ENCODE measurements at places on chromosomes 7 and 10.

GRCh38 chr7:80678707-80679106, 40.3 kb downstream of the CD36 start:
- no peak for DNase-seq

DNA sequence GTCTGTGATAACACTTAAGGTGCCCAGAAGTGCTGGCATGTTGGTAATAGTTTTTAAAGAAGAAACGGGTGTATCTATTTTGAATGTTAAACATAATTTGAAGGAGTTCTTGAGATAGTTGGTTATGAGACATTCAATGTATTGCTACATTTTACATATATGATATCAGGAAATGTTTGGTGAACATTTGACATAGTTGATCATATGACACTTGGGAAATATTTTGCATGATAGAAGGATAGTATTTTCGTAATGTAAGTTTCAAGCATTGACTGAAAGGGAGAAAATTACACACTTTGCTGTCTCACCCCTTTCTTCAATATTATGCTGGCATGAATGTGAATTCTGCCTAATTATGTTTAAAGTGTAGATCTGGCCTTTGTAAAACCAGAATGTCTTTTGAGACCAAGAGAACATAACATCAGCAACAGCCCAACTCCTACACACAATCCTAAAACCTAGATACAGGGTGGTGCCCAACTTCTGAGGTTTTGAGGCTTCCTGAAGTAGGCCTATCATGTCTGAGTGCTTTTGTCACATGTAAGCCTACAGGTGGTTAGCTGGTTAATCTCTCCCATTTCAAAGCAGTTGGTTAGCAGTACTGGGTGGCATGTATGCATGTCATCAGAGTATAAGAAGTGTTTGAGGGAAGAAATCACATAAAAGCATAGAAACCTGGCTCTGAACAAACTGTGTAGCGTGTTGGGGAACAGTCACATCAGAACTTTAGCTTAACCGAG, 2.1 kb downstream of the ADD3 start:
- DNase-seq = no peak

- DNase-seq = no peak
Measured at GRCh38 chr10:11245510-11245909, 227.8 kb downstream of the CELF2 start.

DNA sequence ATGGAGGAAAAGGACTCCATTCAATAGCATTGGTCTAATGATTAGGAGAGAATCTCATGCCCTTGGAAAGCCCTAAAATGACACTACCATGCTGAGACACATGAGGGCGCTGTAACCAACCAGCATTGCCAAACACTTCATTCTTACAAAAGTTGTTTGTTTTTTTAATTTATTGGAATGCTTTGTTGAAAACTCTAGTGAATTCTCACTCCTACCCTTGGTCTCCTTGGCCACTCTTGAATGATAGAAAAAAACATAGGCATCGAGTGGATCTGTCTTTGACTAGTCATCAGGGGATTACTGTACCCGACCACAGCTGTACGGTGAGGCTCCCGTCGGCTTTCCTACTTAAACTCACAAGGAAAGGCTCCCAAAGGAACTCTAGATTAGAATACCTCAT, 29.3 kb upstream of the ADD3 start:
- peak; percentile 70 for DNase-seq

DNA sequence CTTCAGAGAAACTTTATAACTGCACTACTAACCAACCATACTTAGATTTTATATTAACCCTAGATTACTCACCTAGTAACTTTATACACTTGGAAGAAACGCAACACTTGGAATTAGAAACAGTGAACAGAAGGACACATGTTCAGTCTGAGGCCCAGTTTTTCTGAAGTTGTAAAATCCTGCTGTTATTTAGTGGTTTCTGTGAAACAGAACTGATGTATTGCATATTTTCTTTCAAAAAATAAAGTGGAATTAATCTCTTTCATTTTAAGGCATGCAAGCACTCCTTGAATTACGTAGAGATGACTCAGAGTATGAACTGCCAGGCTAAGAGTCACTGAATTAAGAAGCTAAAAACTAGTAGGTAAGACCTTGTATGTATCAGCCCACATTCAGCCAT, 215.8 kb downstream of the SKAP2 start:
- DNase-seq = peak; percentile 6

GRCh38 chr10:110775406-110775805, 96.3 kb upstream of the PDCD4 start:
- no peak for DNase-seq

- no peak for DNase-seq
Measured at GRCh38 chr10:6813856-6814255, 233.8 kb upstream of the PRKCQ start.

GRCh38 chr10:106705681-106706100, 458.8 kb downstream of the SORCS1 start:
- peak; percentile 40 for DNase-seq

GRCh38 chr10:74924251-74924963, 98.0 kb downstream of the KAT6B start:
- DNase-seq = peak; percentile 89

- no peak for DNase-seq
Measured at GRCh38 chr10:93548376-93549071, 17.9 kb upstream of the FFAR4 start.

DNA sequence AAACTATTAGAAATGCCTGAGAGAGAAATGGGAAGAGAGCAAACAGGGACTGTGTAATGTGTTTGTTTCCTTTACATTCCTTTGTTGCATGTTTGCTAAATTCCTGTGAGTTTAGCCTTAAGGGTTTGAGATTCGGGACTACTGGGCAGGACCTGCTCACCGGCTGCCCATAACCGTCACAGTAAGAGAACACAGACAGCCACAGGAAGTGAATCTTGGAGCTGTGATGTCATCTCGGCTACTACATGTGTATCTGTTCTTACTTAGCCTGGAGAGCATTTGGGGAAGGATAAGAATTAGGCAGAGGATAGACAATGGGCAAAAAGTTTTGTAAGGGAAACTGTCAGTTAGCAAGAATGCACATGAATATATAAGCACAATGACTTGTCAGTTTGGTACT, 485.1 kb upstream of the KLF6 start:
- peak; percentile 51 for DNase-seq

DNA sequence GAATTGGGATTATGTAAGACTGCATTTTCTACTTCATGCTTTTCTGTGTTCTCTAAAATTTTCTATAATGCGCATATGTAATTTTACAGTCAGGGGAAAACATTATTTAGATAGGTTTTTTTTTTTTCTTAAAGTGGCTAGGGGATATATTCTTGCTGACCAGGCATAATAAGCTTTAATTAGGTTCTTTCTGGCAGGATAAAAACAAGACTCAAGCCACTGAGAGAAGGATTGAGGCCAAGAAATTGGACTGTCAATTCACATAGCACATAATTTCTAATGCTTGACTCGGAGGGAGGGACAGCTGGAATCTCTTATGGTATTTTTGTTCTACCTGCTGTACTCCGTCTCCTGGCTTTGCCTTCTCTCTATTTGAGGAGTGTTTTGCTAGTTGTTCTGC, 119.8 kb upstream of the NPVF start:
- DNase-seq = no peak

- DNase-seq = no peak
Measured at GRCh38 chr7:72310301-72310700, 101.8 kb downstream of the CALN1 start.

GRCh38 chr10:22500656-22501340, 155.5 kb downstream of the SPAG6 start:
- DNase-seq = no peak

DNA sequence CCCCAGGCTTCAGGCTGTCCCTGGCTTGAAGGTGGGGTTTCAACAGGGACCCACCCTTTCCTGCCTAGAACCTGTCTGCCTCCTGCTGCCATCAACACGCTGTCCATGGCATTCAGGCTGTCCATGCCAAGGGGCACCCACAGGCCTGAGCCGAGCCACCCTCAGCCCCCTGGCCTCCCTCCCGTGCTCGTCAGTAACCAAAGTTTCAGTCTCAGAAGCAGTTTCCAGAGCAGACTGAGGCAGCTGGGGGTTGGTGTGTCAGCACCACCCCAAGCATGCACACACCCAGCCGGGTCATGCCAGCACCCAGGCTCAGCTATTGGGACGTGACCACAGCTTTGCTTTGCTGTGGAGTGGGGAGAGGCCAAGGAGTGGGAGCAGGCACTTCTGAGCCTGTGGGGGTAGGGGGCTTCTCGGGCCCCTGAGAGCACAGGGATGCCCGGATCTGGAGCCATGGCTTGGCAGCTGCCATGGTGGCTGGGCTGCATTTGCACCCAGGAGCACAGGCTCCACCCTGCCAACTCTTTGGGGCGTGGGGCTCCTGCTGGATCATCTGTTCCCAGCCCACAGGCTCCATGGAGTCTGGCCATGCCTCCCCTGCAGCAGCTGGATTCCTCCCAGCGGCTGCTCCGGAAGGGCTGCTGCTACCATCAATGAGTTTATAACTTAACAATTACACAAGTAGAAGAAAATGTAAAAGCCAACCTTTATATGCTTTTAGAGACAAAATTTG, 314.5 kb upstream of the SEMA3C start:
- no peak for DNase-seq

DNA sequence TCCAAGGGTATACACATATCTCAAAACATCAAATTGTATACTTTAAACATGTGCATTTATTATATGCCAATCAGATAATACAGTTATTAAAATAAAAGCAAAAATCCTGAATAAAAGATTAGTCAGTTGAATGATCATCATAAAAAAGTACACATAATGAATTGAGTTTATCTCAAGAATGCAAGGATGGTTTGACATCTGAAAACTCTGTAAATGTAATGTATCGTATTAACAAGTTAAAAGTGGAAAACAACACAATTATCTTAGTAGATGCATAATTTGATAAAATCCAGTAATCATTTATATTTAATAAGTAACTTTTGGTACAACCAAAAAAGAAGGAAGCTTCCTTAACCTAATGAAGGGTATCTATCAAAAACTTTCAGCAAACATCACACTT, 86.6 kb downstream of the COL28A1 start:
- no peak for DNase-seq

- DNase-seq = no peak
Measured at GRCh38 chr10:47418321-47418720, 34.2 kb upstream of the ZNF488 start.

DNA sequence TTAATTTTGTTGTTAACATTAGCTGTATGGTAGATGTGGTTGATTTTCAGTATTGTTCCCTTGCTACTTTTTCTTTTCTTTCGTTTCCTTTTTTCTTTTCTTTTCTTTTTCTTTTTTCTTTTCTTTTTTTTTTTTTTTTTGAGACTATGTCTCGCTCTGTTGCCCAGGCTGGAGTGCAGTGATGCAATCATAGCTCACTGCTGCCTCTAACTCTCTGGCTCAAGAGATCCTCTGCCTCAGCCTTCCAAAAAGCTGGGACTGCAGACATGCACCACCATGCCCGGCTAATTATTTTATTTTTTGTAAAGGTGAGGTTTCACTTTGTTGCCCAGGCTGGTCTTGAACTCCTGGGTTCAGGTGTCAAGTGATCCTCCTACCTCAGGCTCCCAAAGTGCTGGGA, 14.4 kb downstream of the SLC26A3 start:
- no peak for DNase-seq

- no peak for DNase-seq
Measured at GRCh38 chr10:51255381-51255780, 181.1 kb downstream of the PRKG1 start.

Data from fibroblast of the conjunctiva (primary cell).